Dermis lymphatic vessel endothelial cell (primary cell): ENCODE measurements at places on chromosomes 6 and 20. TPM values are rescaled to one million over a fixed set of nuclear protein-coding genes. Genes with fewer than 3 reads are reported as not detected.

Gene ZBP1
- not detected in 2 replicates for total RNA-seq

Gene PDRG1
- 5.2 TPM in 2 replicates for total RNA-seq

Gene MEI4
- under 0.01 TPM in 1 of 2 replicates, not detected in the other for total RNA-seq

Gene KPNA5
- 13.9 and 19.4 TPM in 2 replicates for total RNA-seq

Gene FAM83C
- total RNA-seq, result under 0.01 TPM in 1 of 2 replicates, not detected in the other

Gene MATN4
- total RNA-seq, result under 0.01 TPM in 1 of 2 replicates, not detected in the other

Gene PAX1
- total RNA-seq, result not detected in 2 replicates

Gene NRSN1
- not detected in 2 replicates for total RNA-seq

Gene ARHGAP40
- not detected in 2 replicates for total RNA-seq

Gene HLA-DQA2
- not detected in 2 replicates for total RNA-seq

Gene RUNX2
- under 0.01 TPM in 1 of 2 replicates, not detected in the other for total RNA-seq

Gene CASS4
- 0.09 and 0.22 TPM in 2 replicates for total RNA-seq

Gene TRIM40
- not detected in 2 replicates for total RNA-seq

Gene MUC21
- not detected in 2 replicates for total RNA-seq

Gene RHAG
- 0.09 and 0.11 TPM in 2 replicates for total RNA-seq

Gene TNNC2
- 0.17 TPM in 1 of 2 replicates, not detected in the other for total RNA-seq

Gene SLC17A3
- not detected in 2 replicates for total RNA-seq

Gene LINC00237
- total RNA-seq, result not detected in 2 replicates

Gene OPRL1
- total RNA-seq, result 1.6 and 2.2 TPM in 2 replicates

Gene CLPSL2
- not detected in 2 replicates for total RNA-seq

Gene DCDC2
- total RNA-seq, result not detected in 2 replicates

Gene PI3
- not detected in 2 replicates for total RNA-seq

Gene ZSCAN26
- 5.5 and 13.1 TPM in 2 replicates for total RNA-seq

Gene B3GAT2
- total RNA-seq, result under 0.01 TPM in 1 of 2 replicates, not detected in the other

Gene SLC26A8
- not detected in 2 replicates for total RNA-seq

Gene MLN
- total RNA-seq, result not detected in 2 replicates

Gene C6orf136
- total RNA-seq, result 2.2 and 3.6 TPM in 2 replicates

Gene TEAD3
- 0.17 and 0.22 TPM in 2 replicates for total RNA-seq

Gene PGC
- total RNA-seq, result not detected in 2 replicates

Gene GPRC6A
- not detected in 2 replicates for total RNA-seq

Gene ZSCAN23
- 2.5 TPM in 1 of 2 replicates, not detected in the other for total RNA-seq

Gene MEA1
- 36.4 and 37.4 TPM in 2 replicates for total RNA-seq

Gene FILIP1
- total RNA-seq, result 0.52 and 0.98 TPM in 2 replicates

Gene SFTA2
- total RNA-seq, result not detected in 2 replicates

Gene NEURL2
- 2.6 and 3.7 TPM in 2 replicates for total RNA-seq

Gene BFSP1
- total RNA-seq, result 1.8 and 2.1 TPM in 2 replicates

Gene TSPO2
- not detected in 2 replicates for total RNA-seq

Gene SAMD3
- not detected in 2 replicates for total RNA-seq

Gene FRK
- 0.11 and 0.26 TPM in 2 replicates for total RNA-seq

Gene SIRPB2
- total RNA-seq, result 0.09 and 0.11 TPM in 2 replicates

Gene PLCB4
- 4.0 and 4.8 TPM in 2 replicates for total RNA-seq

Gene SGK2
- total RNA-seq, result 0.09 and 0.43 TPM in 2 replicates

Gene RAB44
- not detected in 2 replicates for total RNA-seq

Gene GNMT
- total RNA-seq, result 0.11 and 0.17 TPM in 2 replicates

Gene RSPO3
- total RNA-seq, result not detected in 2 replicates

Gene FAM162B
- 6.5 and 7.9 TPM in 2 replicates for total RNA-seq

Gene BNIP5
- total RNA-seq, result not detected in 2 replicates

Gene SNAP91
- 0.87 and 1.4 TPM in 2 replicates for total RNA-seq

Gene SRSF3
- total RNA-seq, result 241 and 365 TPM in 2 replicates

Gene GCNT2
- 55.2 and 87.2 TPM in 2 replicates for total RNA-seq
